ENCODE measurements at places on chromosomes 5 and 9. TPM values are rescaled to one million over a fixed set of nuclear protein-coding genes. Genes with fewer than 3 reads are reported as not detected.

FSTL4 gene
- not detected for total RNA-seq

TAS2R1 gene
- not detected for total RNA-seq

SLC45A2 gene
- total RNA-seq = not detected

ZBED3 gene
- 8.1 TPM for total RNA-seq

FAM81B gene
- 1.2 TPM for total RNA-seq

TRIM36 gene
- total RNA-seq = 0.68 TPM

DDX4 gene
- total RNA-seq = not detected
